Activated CD4-positive, alpha-beta T cell treated with anti-CD3 and anti-CD28 coated beads, Interleukin-2, amount 10 ng/mL, durations not matched to agents 7 days and 5 days (primary cell): ENCODE measurements at places on chromosomes 12 and 14.

DNA sequence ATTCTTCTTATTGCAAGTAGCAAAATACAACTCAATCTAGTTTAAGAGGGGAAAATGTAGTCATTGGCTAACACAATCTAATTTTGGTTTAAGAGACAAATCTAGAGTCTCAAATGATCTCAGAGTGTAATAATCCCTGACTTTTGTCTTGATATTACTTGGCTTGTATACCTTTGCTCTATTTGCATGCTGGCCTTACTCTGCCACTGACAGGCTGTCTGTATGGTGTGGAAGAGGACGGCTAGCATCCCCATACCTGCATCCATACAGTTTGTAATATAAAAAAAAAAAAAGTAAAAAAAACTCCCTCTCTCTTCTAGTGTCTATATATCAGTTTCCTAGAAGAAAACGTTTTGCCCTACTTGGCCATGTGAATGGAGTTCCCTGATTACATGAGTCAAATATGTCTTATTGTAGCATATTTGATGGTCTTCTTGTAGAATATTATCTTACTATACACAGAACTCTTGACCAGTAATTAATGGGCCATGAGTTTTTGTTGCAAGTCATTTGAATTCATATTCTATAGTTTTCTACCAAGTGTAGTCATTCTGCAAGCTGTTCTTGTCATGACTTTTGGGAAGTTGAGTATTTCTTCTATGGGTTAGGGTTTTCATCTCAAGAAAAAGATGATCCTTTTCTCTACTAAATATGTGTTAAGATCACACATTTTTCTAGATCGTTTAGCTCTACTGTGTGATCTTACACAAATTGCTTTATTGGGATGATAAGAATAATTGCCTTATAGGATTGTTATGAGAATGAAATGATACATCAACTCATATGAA lies 8.2 kb downstream of the HIF1A start:
- DNase-seq, result no peak

- no peak for DNase-seq
These were observed 63.2 kb downstream of the SPRING1 start for GRCh38 chr12:116674643-116675183.

DNA sequence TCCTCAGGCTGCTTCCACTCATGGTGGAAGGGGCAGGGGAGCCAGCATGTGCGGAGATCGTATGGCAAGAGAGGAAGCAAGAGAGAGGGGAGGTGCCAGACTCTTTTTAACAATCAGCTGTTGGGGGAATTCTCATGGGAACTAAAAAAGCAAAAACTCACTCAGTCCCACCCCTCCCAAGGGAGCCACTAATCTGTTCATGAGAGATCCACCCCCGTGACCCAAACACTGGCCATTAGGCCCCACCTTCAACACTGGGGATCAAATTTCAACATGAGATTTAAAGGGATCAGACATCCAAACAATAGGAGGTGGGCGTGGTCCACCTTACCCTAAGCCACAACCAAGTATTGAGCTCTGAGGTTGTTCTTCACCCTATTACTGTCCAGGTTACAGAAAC lies 375.1 kb downstream of the GRIN2B start:
- no peak for DNase-seq

GRCh38 chr14:27372771-27373170 lies 774.9 kb upstream of the NOVA1 start:
- DNase-seq, result no peak

DNA sequence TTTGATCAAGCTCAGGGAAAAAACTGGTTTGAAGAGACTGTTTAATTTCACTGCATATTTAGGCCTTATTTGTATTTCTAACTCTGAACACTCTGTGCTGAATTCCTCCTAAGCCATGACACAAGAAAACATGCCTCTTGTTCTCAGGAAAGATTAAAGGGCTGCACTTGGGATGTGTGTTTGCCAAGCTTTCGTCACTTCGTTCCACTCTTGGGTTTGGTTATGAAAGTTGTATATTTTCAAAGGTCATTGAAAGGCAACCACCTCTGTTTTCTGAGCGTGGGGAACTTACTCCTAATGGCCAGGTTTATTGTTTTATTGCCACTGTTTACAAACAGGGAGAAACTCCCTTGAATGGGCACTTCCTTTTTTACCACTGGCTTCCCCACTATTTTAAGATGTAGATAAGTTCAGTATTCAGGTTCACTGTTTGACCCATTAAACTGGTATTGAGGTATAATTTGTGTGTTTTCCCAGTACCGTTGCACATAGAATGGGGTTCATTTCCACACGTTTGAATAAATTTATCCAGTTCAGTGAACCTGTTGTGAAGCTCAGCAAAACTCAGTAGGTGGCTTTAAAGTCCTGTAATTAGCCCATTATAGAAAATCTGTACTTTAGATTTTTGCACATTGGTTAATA lies 65.3 kb downstream of the NKX2-1 start:
- DNase-seq, result no peak

DNA sequence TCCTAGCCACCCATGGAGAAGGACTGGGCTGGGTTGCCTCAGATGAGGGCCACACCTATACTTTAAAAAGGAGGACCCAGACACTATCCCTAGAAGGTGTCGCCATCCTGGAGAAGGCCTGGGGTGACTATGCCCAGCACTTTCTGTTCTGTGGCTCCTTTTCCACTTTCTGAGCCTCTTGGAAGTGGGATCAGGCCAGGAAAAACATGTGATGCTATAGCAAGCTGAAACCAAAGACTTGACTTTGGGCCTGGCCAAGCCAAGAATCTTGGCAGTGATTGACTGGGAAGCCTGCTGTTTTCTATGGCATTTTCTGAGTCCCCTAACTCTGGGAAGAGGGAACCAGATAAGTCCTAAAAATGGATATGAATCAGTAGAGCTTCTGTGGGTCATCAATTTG lies 332.3 kb downstream of the ZFP36L1 start:
- no peak for DNase-seq

DNA sequence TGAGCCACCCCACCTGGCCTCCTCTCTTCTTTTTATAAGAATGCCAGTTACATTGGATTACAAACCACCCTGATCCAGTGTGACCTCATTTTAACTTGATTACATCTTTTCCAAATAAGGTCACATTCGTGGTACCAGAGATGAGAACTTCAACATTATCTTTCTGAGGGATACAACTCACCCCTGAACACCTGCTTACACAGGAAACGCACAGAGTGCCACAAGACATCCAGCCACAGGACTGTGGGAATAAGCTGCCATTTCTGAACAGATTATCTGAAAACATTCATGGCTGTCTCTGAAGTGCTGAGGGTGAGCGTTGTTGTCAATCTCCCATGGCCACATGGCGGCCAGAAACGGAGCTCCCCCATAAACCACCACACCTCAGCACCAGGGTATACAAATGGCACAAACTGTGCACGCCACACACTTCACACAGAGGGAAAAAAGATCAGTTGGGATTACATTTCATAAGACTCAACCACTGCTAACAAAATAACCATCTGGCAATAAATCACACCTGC lies 23.7 kb downstream of the FOXN3 start:
- DNase-seq, result no peak

- no peak for DNase-seq
These were observed 63.7 kb upstream of the MANSC4 start for GRCh38 chr12:27843714-27844245.

- no peak for DNase-seq
These were observed 10.5 kb downstream of the PLD4 start for GRCh38 chr14:104935026-104935650.

DNA sequence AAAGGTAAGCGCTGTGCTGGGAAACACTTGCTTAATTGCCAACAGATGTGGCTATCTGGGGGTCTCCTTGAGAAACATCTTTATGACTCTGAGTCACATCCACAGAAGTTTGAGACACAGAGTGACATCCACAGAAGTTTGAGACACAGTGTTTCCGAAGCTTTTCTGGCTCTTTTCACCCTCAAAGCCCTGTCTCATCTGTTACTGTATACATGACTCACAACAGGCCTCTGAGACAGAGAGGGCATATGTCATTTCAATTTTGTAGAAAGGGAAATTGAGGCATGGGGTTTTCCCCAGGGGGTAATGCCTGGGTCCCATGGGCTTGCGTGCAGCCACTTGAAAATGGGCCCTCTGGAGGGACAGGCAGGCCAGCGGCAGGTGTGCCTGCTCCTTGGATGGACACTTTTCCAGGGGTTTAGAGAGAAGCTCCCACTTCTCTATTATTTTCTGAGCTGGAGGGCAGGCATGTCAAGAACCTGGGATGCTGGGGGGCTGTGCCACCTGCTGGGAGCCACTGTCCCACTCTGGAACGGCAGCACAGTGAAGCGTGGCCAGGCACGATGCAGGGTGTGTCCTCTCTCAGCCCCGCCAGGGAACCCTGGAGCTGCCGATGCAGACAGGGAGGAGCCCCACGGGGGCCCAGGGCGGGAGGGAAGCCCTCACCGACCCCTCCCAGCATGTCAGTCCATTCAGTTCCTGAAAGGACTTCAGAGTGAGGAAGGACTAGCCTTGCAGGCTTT lies 111.3 kb upstream of the FKBP4 start:
- DNase-seq, result no peak

- no peak for DNase-seq
These were observed 21.3 kb downstream of the HCAR2 start for GRCh38 chr12:122681814-122682213.

DNA sequence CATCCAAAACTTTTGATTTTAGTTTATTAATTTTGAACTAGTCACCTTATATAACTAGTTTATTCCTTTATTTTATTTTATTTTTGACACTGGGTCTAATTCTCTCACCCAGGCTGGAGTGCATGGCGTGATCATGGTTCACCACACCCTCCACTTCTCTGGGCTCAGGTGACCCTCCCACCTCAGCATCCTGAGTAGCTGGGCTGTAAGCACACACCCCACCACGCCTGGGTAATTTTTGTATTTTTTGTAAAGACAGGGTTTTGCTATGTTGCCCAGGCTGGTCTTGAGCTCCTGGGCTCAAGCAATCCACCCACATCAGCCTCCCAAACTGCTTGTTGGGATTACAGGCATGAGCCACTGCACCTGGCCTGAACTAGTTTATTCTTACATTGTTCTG lies 17.3 kb downstream of the PCNX1 start:
- DNase-seq, result no peak

DNA sequence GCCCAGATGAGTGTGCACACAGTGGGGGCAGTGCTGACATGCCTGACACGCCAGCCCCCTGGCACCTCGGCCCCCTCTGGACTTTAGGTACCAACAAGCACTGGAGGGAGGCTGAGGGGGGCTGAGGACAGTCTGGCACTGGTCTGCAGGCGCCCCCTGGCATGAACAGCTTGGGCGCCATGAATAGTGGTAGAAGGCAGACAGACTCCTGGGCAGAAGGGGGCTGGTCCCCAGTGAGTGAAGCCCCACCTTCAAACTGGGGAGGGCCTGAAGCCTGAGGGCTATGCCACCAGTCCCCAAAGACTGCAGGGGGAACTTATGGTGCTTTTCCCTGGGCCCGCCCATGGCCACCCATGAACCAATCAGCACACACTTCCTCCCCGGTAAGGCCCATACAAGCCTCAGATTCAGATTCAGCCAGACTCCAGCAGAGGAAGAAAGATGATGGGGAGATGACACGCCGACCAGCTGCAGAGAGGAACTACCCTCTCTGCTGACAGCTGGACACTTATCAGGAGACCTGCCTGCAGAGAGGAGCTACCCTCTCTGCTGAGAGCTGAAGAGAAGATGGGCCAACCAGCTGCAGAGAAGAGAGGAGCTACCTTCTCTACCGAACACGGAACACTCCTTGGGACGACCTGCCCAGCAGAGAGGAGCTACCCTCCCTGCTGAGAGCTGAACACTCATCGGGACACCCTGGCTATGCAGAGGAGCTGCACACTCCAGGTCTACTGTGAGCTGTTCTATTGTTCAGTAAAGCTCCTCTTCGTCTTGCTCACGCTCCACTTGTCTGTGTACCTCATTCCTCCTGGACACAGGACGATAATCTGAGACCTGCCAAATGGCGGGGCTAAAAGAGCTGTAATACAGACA lies 324.5 kb downstream of the PCNX1 start:
- DNase-seq, result no peak

- no peak for DNase-seq
These were observed 79.5 kb downstream of the GALNT9 start for GRCh38 chr12:132249689-132250478.

GRCh38 chr14:75222208-75222701 lies 45.8 kb upstream of the TMED10 start:
- no peak for DNase-seq

DNA sequence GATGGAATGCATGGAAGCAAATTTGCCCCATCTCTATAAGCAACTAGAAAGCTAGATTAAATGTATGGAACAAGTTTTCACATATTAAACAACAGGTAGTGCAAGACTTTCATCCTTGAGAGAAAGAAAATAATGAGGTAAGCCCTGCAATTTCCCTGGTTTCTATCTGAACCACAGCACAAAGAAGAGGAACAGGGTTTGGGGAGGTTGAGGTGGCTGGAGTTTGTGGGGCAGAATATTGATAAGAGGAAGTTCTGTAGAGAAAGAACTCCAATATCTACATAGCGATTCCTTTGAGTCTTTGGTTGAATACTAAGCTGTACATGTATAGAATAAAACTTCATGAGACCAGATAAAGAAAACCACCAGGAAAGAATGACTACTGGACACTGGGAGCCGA lies 96.3 kb upstream of the CCND2 start:
- DNase-seq, result no peak

GRCh38 chr12:98213556-98213955 lies 301.8 kb upstream of the TMPO start:
- no peak for DNase-seq

DNA sequence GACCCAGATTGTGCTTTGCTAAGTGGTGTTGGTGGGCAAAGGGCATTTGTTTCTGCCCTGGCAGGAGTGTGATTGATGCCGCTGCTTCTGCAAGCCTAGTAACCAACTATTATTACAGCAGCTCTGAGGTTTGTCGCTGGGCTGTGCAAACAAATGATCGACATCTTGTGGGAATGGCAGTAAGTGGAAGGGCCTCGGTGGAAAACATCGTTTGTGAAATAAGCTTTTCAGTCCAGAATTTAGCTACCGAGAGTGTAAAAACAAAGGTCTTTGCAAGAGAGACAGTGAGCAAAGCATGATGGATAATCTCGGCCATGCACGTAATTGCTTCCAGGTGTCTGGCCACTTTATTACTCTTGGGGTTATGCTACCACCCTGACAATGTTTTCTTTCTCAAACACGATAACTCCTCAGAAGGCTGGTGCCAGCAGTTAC lies 397.7 kb upstream of the PRICKLE1 start:
- DNase-seq, result no peak

- no peak for DNase-seq
These were observed 100.7 kb downstream of the KCNMB4 start for GRCh38 chr12:70466753-70467152.

- no peak for DNase-seq
These were observed 837.3 kb upstream of the TMEM132C start for GRCh38 chr12:127429551-127430285.

- DNase-seq, result no peak
These were observed 55.5 kb downstream of the ESR2 start for GRCh38 chr14:64238631-64239030.
